ENCODE measurements at places on chromosomes 5 and 9.

DNA sequence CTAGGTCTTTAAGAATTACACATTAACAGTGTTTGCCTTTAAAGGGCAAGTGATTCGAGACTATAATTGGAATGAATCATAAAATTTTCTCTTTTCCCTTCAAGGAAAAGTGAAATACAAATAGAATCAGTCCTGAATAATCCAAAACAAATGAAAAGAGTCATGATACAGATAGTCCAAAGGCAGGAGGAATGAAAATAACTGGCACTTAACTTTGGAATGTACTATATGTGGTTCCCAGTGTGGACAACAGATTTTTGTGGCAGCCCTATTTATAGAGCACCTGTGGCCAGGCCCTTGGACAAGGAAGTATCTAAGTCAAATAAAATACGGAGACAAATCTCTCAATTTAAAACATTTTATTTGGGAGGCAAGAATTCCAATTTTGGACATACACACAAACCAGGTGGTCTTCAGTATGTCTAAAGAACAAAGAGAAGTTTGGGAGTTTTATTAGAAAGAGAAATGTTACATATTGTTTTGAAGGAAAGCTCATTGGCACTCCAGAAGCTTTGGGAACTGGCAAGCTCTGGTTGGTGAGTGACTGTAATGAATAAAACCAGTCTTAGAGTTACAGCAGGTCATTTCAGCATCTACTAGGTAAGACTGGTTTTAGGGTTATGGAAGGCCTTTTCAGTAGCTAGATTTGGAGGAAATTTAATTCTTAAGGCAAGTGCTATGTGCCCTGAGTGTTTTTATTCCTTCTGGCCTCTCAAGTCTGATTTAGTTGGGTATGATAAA, 116.0 kb upstream of the PAM start:
- no peak for DNase-seq

- DNase-seq, result no peak
Observed at GRCh38 chr5:10427978-10428377, 13.7 kb upstream of the ROPN1L start.

- DNase-seq, result no peak
Observed at GRCh38 chr5:115571441-115571878, 26.9 kb upstream of the FEM1C start.

DNA sequence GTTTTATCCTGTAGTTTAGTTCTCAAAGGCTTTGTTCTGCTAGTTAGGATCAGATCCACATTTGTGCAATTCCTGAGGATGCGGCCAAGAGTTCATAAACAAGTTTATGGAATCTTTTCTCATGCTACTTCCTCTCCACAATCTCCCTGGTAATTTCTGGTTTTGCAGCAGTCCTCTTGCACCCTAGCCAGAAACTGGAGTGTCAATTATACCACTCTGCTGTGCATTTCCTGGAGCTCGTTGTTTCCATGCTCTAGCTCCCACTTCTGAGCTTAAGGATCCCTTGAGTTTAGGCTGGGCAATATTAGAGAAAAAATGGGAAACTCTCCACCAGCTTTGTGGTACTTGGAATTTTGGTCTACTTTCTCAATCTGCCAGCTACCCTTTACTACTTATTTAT, 474.7 kb downstream of the DIRAS2 start:
- DNase-seq, result no peak
